ENCODE measurements at places on chromosomes 11 and 22.

DNA sequence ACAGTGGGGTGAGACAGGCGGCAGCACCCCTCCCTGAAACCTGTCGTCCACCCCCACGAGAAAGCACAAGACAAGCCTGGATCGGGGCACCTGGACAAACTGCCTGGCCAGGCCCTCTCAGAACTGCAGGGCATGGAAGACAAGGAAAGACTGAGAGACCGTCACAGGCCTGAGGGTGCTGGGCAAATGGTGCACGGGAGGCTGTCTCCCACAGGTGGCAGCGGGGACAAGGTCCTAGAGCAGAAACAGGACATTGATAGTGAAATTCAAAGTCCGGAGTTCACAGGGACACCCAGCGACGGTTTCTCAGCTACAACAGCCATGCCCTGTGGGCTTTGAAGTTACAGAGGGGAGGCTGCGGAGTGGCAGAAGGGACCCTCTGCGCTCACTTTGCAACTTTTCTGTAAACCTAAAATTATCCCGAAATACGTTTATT lies 20.6 kb downstream of the DRD4 start:
- no peak for DNase-seq

GRCh38 chr11:123601136-123601535 lies 53.3 kb downstream of the SCN3B start:
- no peak for DNase-seq

DNA sequence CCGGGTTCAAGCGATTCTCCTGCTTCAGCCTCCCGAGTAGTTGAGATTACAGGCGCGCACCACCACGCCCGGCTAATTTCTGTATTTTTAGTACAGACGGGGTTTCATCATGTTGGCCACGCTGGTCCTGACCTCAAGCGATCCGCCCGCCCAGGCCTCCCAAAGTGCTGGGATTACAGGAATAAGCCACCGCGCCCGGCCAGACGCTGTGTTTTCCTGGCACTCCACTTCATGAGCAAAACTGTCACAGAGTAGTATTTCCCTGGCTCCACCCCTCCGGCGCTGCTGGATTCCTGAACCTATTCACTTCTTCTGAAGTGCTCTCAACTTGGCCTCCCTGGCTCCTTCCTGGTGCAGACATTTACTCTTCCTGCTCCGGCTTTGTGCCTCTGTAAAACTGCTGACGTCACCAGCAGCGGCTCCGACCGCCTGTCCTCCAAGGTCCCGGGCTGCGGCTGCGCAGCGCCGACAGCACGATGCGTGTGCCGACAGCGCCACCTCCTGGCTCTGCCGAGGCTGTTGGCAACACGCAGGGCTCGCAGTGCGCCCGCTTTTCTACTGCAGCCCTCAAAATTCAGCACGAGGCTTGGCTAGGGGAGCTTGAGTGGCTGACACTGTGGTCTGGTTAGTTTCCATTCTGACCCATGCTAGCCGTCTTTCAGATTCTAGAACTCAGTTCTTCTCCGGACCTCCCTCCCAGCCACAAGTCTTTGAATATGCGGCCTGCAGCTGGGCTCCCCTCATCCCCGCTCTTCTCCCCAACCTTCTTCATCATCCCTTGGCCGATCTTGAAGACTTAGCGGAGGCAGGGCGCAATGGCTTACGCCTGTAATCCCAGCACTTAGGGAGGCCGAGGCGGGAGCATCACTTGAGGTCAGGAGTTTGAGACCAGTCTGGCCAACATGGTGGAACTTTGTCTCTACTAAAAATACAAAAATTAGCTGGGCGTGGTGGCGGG lies 36.6 kb downstream of the APOL3 start:
- DNase-seq, result peak; percentile 99

DNA sequence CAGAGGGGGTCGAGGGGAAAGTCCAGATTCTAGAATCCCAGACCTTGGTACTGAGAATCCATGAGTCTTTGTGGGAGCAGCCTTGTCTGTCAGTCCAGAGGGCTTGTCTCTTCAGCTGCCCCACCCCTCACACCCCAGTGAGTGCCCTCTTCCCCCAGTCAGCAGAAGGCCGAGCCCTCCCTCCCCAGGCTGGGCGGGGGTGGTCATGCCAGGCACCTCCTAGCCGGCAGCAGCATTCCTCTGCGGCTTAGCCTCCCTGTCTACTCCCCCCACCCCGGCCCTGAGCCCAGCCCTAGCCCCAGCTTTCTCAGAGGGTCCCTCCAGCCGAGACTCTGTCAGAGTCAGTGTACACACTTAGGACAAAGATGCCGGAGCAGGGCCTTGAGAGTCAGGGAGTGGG lies 4.6 kb downstream of the SOX10 start:
- DNase-seq, result no peak

GRCh38 chr11:115678942-115679341 lies 174.7 kb upstream of the CADM1 start:
- no peak for DNase-seq

- DNase-seq, result peak; percentile 69
Observed at GRCh38 chr11:118938491-118939403, 13.0 kb upstream of the BCL9L start.
